Central memory CD8-positive, alpha-beta T cell (primary cell): ENCODE measurements at places on chromosomes 6 and 20.

- peaks cover 8% of the 10 kb centered on the region for H3K4me1 ChIP-seq
- DNase-seq, result no peak
- no peaks in the 10 kb centered on the region for H3K27me3 ChIP-seq
- no peak overlapping the region for H3K27ac ChIP-seq
- no peak overlapping the region for H3K4me3 ChIP-seq
Observed at GRCh38 chr20:23138226-23138625, 52.1 kb upstream of the CD93 start.

- no peak overlapping the region for H3K27ac ChIP-seq
- peaks cover 32% of the 10 kb centered on the region for H3K27me3 ChIP-seq
- H3K4me3 ChIP-seq, result no peak overlapping the region
- H3K36me3 ChIP-seq, result no peaks in the 10 kb centered on the region
Observed at GRCh38 chr6:88145298-88145963, 20.7 kb downstream of the CNR1 start.

GRCh38 chr6:48176645-48177308 is 65.8 kb upstream of the PTCHD4 start:
- no peaks in the 10 kb centered on the region for H3K27me3 ChIP-seq
- no peak overlapping the region for H3K4me3 ChIP-seq
- no peaks in the 10 kb centered on the region for H3K4me1 ChIP-seq
- no peak overlapping the region for H3K27ac ChIP-seq

DNA sequence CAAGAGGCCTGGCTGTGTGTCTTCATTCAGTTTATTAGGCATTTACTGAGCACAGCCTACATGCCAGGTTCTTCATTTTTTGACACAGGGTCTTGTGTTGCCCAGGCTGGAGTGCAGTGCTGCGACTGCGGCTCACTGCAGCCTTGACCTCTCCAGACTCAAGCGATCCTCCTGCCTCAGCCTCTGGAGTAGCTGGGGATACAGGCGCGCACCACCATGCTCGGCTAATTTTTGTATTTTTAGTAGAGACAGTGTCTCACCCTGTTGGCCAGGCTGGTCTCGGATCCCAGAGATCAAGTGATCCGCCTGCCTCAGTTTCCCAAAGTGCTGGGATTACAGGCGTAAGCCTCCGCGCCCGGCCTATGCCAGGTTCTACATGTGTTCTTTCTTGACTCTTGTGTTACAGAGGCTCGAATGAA is 601 bp upstream of the ATRN start:
- no peak for DNase-seq
- H3K27ac ChIP-seq, result peak overlapping the region; percentile 73
- H3K4me1 ChIP-seq, result peaks cover 29% of the 10 kb centered on the region
- peak overlapping the region; percentile 81 for H3K4me3 ChIP-seq

GRCh38 chr20:57801581-57801980 is 91.8 kb upstream of the PMEPA1 start:
- DNase-seq, result no peak
- no peaks in the 10 kb centered on the region for H3K4me1 ChIP-seq
- no peak overlapping the region for H3K27ac ChIP-seq
- peaks cover 11% of the 10 kb centered on the region for H3K27me3 ChIP-seq

- H3K4me3 ChIP-seq, result no peak overlapping the region
- H3K27ac ChIP-seq, result no peak overlapping the region
Observed at GRCh38 chr6:133017581-133017980, 203.2 kb downstream of the RPS12 start.

- H3K27ac ChIP-seq, result no peak overlapping the region
- no peak overlapping the region for H3K4me3 ChIP-seq
- no peaks in the 10 kb centered on the region for H3K27me3 ChIP-seq
- DNase-seq, result no peak
Observed at GRCh38 chr6:167904791-167905190, 78.1 kb downstream of the AFDN start.

- H3K4me3 ChIP-seq, result no peak overlapping the region
- DNase-seq, result no peak
- no peak overlapping the region for H3K27ac ChIP-seq
- no peaks in the 10 kb centered on the region for H3K4me1 ChIP-seq
- peaks cover 4% of the 10 kb centered on the region for H3K27me3 ChIP-seq
- peaks cover 2% of the 10 kb centered on the region for H3K36me3 ChIP-seq
Observed at GRCh38 chr20:6045566-6045965, 8.3 kb downstream of the LRRN4 start.

DNA sequence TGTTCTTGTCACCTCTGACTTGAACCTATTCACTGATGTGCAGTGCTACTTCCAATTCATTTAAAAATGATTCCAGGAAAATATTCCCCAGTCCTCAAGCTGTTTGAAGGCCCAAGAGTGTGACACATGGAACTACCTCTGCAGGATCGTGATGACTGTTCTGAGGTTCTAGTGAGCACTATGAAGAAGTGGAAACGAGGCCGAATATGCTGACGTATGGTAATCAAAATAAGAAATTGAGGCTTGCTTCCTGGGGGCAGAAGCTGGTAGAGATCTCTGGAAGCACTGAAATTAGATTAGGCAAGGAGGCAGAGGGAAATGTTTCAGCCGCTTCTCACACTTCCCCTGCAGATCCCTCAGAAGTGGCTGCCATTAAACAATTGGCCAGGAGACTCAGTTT is 15.7 kb downstream of the TMEM242 start:
- no peaks in the 10 kb centered on the region for H3K36me3 ChIP-seq
- no peak for DNase-seq
- no peak overlapping the region for H3K27ac ChIP-seq
- no peak overlapping the region for H3K4me3 ChIP-seq
- no peaks in the 10 kb centered on the region for H3K27me3 ChIP-seq

- H3K4me3 ChIP-seq, result no peak overlapping the region
- H3K27me3 ChIP-seq, result peaks cover 10% of the 10 kb centered on the region
- DNase-seq, result no peak
- no peak overlapping the region for H3K27ac ChIP-seq
Observed at GRCh38 chr6:133553652-133554051, 312.5 kb downstream of the EYA4 start.

- H3K27me3 ChIP-seq, result peaks cover 37% of the 10 kb centered on the region
- no peak for DNase-seq
- H3K36me3 ChIP-seq, result no peaks in the 10 kb centered on the region
- H3K4me1 ChIP-seq, result no peaks in the 10 kb centered on the region
Observed at GRCh38 chr20:59752101-59752586, 147.8 kb downstream of the PHACTR3 start.

- DNase-seq, result peak; percentile 20
- H3K4me1 ChIP-seq, result no peaks in the 10 kb centered on the region
- no peak overlapping the region for H3K27ac ChIP-seq
Observed at GRCh38 chr20:9978397-9979004, 56.3 kb upstream of the ANKEF1 start.

GRCh38 chr20:43529051-43529450 is 21.6 kb downstream of the L3MBTL1 start:
- no peak overlapping the region for H3K4me3 ChIP-seq
- H3K36me3 ChIP-seq, result peaks cover 2% of the 10 kb centered on the region
- H3K4me1 ChIP-seq, result no peaks in the 10 kb centered on the region

GRCh38 chr20:4918473-4918872 is 82.8 kb downstream of the SLC23A2 start:
- peak overlapping the region; percentile 72 for H3K27ac ChIP-seq
- H3K4me1 ChIP-seq, result peaks cover 47% of the 10 kb centered on the region
- no peaks in the 10 kb centered on the region for H3K36me3 ChIP-seq
- H3K27me3 ChIP-seq, result no peaks in the 10 kb centered on the region
- H3K4me3 ChIP-seq, result no peak overlapping the region
- DNase-seq, result no peak

DNA sequence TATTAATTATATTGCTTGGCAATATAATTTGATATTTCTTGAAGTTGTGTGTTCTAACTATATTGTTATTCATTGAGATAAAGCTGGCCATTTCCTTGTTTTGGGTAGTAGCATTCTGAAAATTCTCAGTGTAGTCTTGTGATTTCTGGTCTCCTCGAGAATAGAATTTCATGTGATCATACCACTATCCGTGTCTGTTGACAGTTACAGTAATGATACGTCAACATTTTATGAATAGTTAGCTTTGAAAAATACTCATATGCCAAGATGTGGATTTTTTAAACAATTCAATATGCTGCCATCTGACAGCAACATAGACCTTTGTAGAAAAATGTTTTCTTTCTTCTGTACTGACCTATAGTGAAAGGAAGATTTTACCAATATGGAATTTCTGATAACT is 723.7 kb upstream of the SLC35B3 start:
- no peak overlapping the region for H3K27ac ChIP-seq
- no peaks in the 10 kb centered on the region for H3K27me3 ChIP-seq
- DNase-seq, result no peak
- no peaks in the 10 kb centered on the region for H3K4me1 ChIP-seq
- no peaks in the 10 kb centered on the region for H3K36me3 ChIP-seq

GRCh38 chr20:57509665-57510237 is 15.2 kb downstream of the CTCFL start:
- H3K36me3 ChIP-seq, result no peaks in the 10 kb centered on the region
- peaks cover 28% of the 10 kb centered on the region for H3K27me3 ChIP-seq
- DNase-seq, result no peak

- H3K36me3 ChIP-seq, result no peaks in the 10 kb centered on the region
- no peak for DNase-seq
- H3K4me1 ChIP-seq, result no peaks in the 10 kb centered on the region
- H3K27me3 ChIP-seq, result no peaks in the 10 kb centered on the region
- H3K4me3 ChIP-seq, result peak overlapping the region; percentile 45
- no peak overlapping the region for H3K27ac ChIP-seq
Observed at GRCh38 chr6:168851460-168852375, 401.9 kb downstream of the THBS2 start.
